ENCODE measurements at places on chromosomes 4 and X.

DNA sequence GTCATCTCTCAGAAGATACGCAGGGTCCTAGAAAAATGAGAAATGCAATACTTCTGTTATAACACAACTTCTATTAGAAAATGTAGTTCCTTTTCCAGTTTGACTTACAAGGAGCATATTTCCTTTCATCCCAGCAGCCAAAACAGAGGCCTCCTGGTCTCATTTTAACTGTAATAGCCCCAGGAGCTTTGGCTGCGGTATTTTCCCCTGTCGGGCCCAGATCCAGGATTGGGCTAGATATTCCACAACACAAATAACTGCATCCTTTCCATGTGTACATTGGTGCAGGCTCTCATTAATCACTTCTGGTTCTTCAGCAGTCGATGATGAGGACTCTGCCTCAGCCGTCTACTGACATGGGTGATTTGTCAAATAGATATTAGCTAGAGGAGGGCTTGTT lies 166.1 kb downstream of the TENM3 start:
- DNase-seq, result no peak

GRCh38 chrX:20620306-20620705 lies 353.6 kb upstream of the RPS6KA3 start:
- DNase-seq, result no peak

- DNase-seq, result no peak
Observed at GRCh38 chrX:69189576-69190371, 24.5 kb upstream of the PJA1 start.

- no peak for DNase-seq
Observed at GRCh38 chr4:121654738-121655137, 42.0 kb downstream of the ANXA5 start.

GRCh38 chrX:120999413-120999812 lies 13.9 kb upstream of the CT47A1 start:
- DNase-seq, result no peak

- DNase-seq, result no peak
Observed at GRCh38 chr4:151043803-151044515, 28.9 kb upstream of the LRBA start.

GRCh38 chrX:96389281-96390047 lies 295.2 kb upstream of the DIAPH2 start:
- DNase-seq, result no peak

DNA sequence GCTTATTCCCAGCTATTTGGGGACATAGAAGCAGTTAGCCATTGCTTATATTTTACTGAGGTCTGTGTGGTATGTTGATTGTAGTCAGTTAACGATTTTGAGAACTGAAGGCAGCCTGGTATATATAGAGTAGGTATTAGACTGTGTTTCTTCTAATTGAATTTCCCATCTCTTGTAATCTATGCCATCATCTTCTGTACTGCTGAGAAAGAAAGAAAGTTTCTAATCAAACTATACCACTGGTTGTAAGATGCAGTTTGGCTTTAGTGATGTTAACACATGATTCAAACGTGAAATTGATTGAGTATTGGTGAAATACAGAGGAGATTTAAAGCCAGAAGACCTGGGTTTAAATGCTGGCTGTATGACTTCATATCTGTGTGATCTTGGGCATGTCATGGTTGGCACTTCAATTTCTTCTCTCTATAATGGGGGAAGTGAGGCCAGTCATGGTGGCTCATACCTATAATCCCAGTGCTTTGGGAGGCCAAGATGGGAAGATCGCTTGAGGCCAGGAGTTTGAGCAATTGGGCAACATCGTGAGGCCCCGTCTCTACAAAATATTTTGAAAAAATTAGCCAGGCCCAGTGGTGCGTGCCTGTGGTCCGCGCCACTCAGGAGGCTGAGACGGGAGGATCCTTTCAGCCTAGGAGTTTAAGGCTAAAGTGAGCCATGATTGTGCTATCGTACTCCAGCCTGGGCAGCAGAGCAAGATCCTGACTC lies 11.6 kb downstream of the HTT start:
- no peak for DNase-seq

- peak; percentile 13 for DNase-seq
Observed at GRCh38 chr4:152936446-152937335, 568 bp downstream of the FHDC1 start.

DNA sequence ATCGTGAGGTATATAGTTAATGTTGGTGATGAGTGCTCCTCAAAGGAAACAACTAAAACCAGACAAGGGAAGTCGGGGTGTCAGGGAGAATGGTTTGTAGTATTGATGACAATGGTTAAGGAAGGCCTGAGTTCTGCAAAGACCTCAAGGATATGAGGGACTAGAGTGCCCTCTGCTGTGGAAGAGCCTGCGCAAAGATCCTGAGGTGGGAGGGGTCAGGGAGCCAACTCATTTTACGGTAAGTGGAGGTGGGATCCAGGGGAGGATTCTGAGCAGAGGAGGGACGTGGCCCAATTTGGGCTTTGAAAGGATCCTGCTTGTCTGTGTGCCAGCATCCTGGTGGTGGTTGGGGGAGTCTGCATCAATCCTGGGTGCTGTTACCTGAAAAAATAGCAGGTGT lies 11.3 kb downstream of the UBA1 start:
- no peak for DNase-seq

DNA sequence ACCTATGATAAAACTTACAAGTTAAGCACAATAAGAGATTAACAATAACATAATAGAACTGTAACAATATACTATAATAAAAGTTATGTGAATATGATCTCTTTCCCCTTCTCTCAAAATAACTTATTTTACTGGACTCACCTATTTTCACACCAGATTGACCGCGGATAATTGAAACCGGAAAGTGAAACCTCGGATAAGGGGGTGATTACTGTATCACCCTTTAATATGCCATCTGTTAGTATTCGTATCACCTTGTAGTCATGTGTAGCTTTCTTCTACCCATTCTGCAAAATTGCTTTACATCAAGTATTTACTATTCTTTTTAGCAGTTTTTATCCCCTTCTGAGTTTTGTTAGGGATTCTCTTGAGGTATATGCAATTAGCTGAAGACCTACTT lies 1.8 kb downstream of the SPCS3 start:
- DNase-seq, result no peak

DNA sequence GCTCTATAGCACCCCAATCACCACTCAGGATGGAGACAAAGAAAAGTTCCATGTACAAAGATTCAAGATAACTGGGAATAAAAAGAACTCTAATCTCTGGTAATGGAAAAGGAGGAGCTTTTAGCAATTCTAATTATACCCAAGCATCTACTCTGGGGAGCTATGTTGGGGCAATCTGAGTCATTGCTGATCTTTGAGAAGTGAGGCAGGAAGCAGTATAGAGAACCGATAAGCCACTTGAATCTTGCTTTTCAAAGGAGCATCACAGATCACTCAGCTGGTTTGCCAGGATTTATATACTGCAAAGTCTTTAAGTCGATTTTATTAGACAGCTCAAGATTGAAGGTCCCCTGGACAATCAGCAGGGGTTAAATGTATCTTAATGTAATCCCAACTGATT lies 220.0 kb downstream of the ENOX2 start:
- DNase-seq, result no peak

DNA sequence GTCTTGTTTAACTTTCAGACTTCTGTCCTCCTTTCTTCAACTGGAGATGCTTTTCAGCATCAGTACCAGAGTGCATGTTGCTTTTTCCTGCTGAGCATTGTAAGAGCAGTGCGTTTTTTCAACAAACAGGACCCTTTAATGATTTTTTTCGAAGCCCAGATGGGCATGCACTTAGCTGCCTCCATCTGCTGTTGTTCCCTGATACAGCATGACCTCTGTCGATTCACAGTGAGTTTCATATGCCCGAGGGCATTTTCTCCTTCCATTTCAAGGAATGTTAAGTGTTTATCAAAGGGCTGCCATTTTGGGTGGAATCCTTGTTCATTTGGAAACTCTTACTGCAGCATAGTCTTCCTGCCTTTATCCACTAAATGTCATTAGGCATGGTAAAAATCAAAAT lies 428.6 kb downstream of the DTHD1 start:
- DNase-seq, result no peak

DNA sequence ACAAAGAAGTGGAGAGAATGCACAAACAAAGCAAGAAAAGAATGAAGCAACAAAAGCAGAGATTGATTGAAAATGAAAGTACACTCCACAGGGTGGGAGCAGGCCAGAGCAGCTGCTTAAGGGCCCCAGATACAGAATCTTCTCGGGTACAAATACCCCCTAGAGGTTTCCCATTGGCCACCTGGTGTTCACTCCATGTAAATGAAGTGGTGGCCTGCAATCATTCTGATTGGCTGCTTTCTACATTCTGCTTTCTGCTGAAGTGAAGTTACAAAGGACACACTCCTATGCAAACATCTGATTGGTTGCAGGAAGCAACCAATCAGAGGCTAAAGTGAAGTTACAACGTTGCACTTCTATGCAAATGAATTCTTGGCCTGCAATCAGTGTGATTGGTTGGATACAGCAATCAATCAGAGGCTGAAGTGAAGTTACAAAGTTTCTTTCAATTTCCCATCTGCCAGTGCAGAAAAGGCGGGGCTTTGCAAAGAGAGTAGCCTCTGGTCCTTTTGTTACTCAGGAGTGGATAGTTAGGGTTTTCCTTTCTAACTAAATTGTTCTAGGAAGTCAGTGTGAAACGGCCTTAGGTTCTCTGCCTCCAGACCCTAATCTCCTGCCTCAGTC lies 19.0 kb upstream of the GPC4 start:
- no peak for DNase-seq

DNA sequence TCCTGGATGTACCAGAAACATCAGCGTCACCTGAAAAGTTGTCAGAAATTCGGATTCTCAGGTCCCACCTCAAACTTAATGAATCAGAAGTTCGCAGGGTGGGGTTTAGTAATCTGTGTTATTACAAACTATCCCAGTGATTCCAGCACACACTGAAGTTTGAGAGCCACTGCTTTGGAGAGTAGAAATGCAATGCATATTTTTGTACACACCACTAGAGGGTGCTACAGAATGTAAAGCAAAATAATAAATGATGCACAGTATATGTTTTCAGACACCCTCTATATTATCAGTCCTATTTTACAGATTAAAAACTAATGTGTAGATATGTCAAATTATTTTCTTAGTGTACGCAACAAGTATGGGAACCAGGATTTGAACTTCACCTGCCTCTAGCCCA lies 2.4 kb upstream of the MORF4L2 start:
- no peak for DNase-seq

GRCh38 chrX:58025979-58026378 lies 115.7 kb upstream of the ZXDA start:
- DNase-seq, result no peak

DNA sequence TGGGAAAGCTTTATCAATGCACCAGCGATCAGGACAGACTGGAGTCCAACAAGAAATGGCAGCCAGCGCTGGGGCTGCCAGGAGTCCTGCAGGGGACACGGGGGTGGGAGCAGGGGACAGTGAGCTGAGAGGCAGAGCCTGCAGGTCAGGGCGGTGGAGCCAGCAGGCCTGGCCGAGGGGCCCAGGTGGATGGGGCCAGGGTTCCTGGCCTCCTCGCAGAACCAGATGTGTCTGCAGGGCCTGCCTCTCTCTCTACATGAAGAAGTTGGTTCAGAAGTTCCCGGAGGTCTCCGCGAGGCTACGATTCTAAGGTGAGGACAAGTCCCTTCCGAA lies 63.6 kb downstream of the CPZ start:
- no peak for DNase-seq

GRCh38 chr4:149370785-149371420 lies 444.7 kb downstream of the IQCM start:
- no peak for DNase-seq

- no peak for DNase-seq
Observed at GRCh38 chr4:166675411-166675810, 558.9 kb downstream of the SPOCK3 start.

DNA sequence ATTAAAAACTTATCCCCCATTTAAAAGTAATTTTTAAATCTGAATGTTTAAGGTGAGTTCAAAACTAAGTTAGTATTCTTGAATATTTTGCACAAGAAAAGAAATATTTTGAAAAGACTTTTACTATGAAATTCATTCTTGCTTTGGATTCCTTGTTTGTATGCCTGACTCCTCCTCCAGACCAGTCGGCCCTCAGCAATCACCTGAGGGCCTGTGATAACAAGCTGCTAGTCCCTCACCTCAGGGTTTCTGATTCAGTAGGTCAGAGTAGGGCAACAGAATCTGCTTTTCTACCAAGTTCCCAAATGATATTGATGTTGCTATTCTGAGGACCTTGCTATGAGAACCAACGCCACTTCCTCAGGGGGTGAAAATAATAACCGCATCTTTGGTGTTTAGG lies 154.7 kb downstream of the CDS1 start:
- DNase-seq, result no peak

DNA sequence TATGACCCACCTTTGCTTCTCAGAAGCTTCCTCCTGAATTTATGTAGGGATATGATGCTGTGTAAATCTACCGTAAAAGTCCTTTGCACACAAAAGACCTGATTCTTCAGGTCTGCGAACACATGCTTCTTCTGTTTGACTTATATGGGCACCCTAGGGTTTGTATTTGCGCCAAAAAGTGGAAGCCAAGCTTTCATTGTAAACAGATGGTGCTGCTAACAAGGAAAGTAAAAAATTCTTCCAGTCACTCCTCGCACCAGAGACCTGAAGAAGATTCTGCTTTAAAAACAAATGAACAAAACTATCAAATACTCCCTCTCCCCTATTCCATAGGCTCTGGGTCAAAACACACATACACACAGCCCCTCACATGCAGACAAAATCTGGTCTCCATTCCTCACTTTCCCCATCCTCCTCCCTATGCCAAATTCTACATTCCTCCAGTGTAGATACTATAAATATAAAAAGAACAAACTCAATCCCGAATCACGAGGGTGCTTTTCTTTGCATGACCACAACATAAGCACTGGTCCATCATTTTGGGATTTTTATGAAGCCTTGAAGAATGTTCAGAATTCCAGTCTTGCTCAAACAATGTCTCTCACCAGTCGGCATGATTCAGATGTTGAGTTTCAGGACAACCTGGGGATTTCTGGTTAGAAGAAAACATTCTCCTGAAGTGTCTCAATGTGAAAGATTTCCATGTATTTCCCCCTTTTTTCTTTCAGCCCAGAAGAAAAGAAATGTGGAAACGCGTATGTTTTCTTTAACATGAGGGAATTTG lies 125.1 kb downstream of the PALLD start:
- no peak for DNase-seq

- no peak for DNase-seq
Observed at GRCh38 chr4:75673959-75674328, 733 bp upstream of the G3BP2 start.

DNA sequence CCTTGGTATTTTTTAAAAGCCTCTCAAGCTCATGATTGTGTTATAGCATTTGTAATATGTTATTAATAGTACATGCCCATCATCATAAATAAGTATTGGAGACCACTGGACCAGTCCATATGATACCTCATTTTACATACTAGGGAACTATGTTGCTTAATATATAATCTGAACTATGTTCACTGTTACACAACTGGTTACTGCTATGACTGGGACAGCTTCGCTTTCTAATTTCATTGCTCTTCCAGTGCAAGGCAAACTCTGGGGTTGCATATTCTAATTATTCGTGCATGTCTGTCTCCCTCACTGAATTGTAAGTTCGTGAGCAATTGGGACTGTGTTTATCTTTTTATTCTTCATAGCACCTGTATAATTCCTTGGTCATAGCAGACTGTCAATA lies 330.5 kb downstream of the RAPGEF2 start:
- no peak for DNase-seq
